T-cell (primary cell): ENCODE measurements at places on chromosomes 1 and 21. TPM values are rescaled to one million over a fixed set of nuclear protein-coding genes. Genes with fewer than 3 reads are reported as not detected.

IQGAP3 gene
- total RNA-seq, result not detected

EPB41 gene
- 199 TPM for total RNA-seq

RHCE gene
- 0.36 TPM for total RNA-seq

TMEM125 gene
- 0.46 TPM for total RNA-seq

NECTIN4 gene
- not detected for total RNA-seq

SRSF11 gene
- total RNA-seq, result 291 TPM

OR2T2 gene
- not detected for total RNA-seq

C1orf94 gene
- not detected for total RNA-seq

KLHL20 gene
- 30.1 TPM for total RNA-seq

INAVA gene
- total RNA-seq, result 0.20 TPM

SIK1 gene
- total RNA-seq, result 405 TPM

OR2T33 gene
- total RNA-seq, result not detected

OPTC gene
- total RNA-seq, result not detected

IL10 gene
- total RNA-seq, result not detected

TNFSF4 gene
- total RNA-seq, result 2.5 TPM

TMEM222 gene
- total RNA-seq, result 28.6 TPM

BATF3 gene
- total RNA-seq, result 3.2 TPM

CLCA1 gene
- 0.23 TPM for total RNA-seq

GRIK3 gene
- not detected for total RNA-seq

TNFRSF8 gene
- total RNA-seq, result 0.37 TPM

ILDR2 gene
- 0.61 TPM for total RNA-seq

ACTL8 gene
- not detected for total RNA-seq

RAVER2 gene
- 1.4 TPM for total RNA-seq

GBP4 gene
- 24.9 TPM for total RNA-seq

MSH4 gene
- total RNA-seq, result 0.43 TPM

KCND3 gene
- total RNA-seq, result not detected

LCE2A gene
- not detected for total RNA-seq

FCGR3B gene
- total RNA-seq, result not detected

VWA5B1 gene
- total RNA-seq, result 0.13 TPM

TDRD10 gene
- not detected for total RNA-seq

KRTAP19-3 gene
- total RNA-seq, result not detected

TTC22 gene
- total RNA-seq, result 16.2 TPM

KRTAP13-2 gene
- total RNA-seq, result not detected

HHAT gene
- total RNA-seq, result 4.2 TPM

CRNN gene
- total RNA-seq, result not detected

ARMH1 gene
- total RNA-seq, result 80.6 TPM

PLA2G2F gene
- total RNA-seq, result not detected

GPR37L1 gene
- total RNA-seq, result not detected
